AG08395 (cell line): ENCODE measurements at places on chromosomes 7 and 10.

DNA sequence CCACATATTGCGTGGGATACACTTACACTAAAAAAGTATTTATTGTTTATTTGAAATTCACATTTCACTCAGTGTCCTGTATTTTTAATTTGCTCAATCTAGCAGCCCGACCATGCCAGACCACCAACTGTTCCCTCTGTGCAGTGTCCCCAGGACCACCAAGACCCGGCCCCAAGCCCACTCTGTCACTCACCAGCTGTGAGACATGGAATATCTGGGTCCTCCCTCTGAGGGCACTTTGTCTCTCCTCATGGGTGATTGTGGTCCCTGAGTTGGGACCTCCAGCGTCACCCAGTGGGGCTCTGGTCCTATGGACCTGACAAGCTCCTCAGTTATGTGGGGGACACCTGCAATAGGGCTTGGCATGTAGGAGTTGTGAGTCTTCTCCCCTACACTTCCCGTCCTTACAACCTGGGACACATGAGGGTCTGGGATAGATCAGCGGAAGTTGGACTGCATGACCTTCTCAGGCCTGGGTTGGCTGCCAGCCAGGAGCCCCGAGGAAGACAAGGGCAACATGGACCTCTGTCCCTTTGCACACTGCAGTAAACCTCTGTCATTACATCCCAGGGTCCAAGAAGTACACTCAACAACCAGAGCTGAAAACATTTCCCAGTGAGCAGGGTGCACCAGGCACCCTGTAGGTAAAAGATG is 12.1 kb downstream of the C10orf71 start:
- no peak for DNase-seq

GRCh38 chr10:34920578-34920977 is 105.5 kb upstream of the PARD3 start:
- DNase-seq: no peak

- peak; percentile 47 for DNase-seq
These were observed 10.9 kb downstream of the OR9A2 start for GRCh38 chr7:143015926-143016490.

DNA sequence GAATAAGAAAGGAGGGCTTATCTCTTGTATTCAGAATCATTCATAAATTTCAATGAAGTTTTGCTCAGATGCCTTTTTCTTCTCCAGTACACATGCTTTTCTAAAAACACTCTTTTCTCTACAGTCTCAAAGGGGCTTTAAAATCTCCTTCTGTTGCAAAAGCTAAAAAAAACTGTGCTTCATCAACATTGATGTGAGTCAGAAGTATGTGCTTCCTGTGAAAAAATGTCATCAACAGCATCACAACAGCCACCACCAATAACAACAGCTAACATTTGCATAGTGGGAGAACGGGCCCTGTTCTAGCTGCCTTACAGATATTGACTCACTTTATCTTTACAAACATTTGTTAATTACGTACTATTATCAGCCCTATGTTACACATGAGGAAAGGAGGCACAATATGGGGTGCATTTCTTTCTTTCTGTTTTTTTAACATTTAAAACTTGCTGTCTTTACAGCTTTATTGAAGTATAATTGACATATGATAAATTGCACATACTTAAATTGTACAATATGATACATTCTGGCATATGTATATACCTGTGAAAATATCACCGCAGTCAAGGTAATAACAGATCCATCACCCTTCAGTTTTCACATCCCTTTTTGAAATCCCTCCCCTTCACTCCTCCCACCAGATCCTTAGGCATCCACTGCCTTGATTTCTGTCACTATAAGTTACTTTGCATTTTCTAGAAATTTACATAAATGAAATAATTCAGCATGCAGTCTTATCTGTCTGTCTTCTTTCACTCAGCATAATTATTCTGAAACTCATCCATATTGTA is 1605.4 kb upstream of the LRRTM3 start:
- DNase-seq: no peak

GRCh38 chr10:64261092-64261491 is 739.9 kb downstream of the REEP3 start:
- DNase-seq: no peak

- no peak for DNase-seq
These were observed 1.8 kb downstream of the PARP12 start for GRCh38 chr7:140060788-140061606.

DNA sequence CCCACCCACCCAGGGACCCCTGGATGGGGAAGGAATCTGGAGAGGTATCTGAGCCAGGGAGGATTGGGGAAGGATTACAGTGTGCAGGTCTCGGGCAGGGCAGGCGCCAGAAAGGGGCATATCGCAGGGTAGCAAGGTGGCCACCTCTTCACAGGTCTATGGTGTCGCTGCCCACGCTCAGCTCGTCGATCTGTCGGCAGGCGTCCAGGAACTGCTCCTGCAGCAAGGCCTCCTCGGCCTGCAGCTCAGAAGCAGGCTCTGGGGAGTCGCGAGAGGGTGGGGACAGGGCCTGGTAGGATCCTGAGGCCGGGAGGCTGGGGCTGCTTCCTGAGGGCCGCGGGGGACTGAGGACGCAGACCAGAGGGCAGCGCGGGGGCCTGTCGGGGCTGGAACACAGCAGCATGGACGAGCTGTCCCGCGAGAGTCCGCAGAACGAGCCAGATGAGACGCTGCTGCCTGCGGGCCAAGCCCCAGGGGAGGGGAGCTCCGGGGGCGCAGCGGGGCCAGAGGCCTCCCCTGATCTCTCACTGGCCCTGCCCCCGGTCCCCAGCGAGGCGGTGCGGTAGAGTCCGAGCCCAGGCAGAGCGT is 7.1 kb upstream of the RBM28 start:
- DNase-seq: no peak

- no peak for DNase-seq
These were observed 387.8 kb downstream of the BBS9 start for GRCh38 chr7:33517191-33517590.

- no peak for DNase-seq
These were observed 354.2 kb upstream of the DPP6 start for GRCh38 chr7:153698046-153698445.

- DNase-seq: no peak
These were observed 17.6 kb downstream of the SLC35B4 start for GRCh38 chr7:134298902-134299683.

GRCh38 chr7:145729691-145730090 is 386.9 kb upstream of the CNTNAP2 start:
- DNase-seq: no peak

DNA sequence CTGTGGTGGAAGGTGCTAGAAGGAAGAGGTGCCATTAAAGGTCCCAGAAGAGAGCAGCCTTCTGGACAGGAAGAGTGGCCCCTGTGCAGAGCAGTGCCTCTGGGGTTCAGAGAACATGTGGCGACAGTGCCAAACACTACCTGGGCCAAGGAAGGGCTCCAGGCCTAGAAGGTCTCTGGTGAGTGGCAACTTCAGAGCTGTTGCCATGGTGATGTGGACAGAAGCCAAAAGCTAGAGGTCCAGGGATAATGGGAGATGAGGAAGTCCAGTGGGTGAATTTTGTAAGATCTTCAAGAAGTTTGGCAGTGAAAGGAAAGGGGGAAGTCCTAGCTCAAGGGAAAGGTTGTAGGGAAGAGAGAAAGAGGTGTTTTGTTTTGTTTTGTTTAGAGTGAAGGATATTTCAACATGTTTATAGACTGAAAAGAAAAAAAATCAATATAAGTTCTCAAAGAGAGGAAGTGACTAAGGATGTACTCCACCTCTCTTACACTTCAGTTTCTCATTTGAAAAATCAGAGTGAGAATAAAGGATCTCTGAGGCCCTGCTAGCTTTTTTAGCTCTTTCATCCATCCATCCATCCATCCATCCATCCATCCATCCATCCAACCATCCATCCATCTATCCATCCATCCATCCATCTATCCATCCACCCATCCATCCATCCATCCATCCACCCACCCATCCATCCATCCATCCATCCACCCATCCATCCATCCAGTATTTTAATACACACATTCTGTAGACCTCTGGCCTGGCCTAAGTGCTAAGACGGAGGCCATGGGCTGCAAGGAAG is 77.1 kb upstream of the DUSP5 start:
- DNase-seq: peak; percentile 50

DNA sequence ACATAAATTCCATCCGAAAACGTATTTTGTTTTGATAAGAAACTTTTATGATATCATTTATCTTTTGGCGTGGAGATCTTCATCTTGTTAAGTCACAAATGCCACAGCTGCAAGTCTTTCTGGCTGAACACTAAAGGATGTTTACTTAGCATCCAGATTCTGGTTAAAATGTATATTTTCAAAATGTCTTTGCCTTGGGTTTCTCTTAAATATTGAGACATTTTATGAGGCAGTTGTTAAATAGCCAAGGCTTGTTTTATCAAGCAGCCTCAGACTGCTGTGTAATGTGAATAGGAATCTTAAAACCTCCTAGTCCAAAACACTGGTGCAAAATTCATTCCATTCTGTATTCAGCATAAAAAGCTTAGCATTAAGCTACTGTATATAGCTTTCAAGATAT is 136.3 kb upstream of the FZD1 start:
- DNase-seq: no peak

- DNase-seq: peak; percentile 96
These were observed 37.0 kb upstream of the LRRC17 start for GRCh38 chr7:102875700-102876295.

- no peak for DNase-seq
These were observed at the start of gene OPN4 for GRCh38 chr10:86654411-86655172. TSS of gene OPN4 (plus strand) at chr10:86654547. CDS start at chr10:86654784, 237 bp downstream.

GRCh38 chr10:3425716-3426115 is 253.1 kb upstream of the PITRM1 start:
- no peak for DNase-seq

- no peak for DNase-seq
These were observed 41.7 kb downstream of the DENND11 start for GRCh38 chr7:141660259-141660658.

GRCh38 chr10:102421757-102422512 is 1.3 kb downstream of the FBXL15 start:
- no peak for DNase-seq

- DNase-seq: no peak
These were observed 33.7 kb upstream of the TNRC18 start for GRCh38 chr7:5457245-5457735.

DNA sequence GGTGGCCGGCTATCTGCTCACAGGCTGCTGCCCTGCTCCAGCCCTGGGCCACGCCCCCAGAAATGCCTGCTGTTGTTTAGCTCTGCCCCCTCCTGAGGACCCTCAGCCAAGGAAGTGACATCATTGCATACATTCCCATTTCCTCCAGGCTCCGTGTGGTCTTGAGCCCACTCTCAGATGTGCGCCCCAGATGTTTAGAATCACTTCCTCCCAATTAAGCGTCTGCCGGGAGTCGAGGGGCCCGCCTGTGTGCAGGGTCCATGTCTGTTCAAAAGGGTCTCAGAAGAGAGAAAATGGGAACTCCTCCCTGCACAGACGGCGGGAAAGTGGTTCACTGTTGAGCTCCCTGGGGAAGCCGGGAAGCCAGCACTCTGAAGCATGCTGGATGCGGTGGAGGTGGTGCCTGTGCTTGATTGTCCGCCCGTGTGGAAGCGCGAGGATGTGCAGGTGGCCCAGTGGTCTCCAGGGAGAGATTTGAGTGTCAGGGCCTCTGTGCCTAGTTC is 116.9 kb upstream of the PPIF start:
- no peak for DNase-seq

GRCh38 chr10:71638822-71639719 is 80.5 kb downstream of the C10orf105 start:
- DNase-seq: no peak

- DNase-seq: peak; percentile 31
These were observed 11.6 kb upstream of the CAMK1D start for GRCh38 chr10:12337453-12338372.

DNA sequence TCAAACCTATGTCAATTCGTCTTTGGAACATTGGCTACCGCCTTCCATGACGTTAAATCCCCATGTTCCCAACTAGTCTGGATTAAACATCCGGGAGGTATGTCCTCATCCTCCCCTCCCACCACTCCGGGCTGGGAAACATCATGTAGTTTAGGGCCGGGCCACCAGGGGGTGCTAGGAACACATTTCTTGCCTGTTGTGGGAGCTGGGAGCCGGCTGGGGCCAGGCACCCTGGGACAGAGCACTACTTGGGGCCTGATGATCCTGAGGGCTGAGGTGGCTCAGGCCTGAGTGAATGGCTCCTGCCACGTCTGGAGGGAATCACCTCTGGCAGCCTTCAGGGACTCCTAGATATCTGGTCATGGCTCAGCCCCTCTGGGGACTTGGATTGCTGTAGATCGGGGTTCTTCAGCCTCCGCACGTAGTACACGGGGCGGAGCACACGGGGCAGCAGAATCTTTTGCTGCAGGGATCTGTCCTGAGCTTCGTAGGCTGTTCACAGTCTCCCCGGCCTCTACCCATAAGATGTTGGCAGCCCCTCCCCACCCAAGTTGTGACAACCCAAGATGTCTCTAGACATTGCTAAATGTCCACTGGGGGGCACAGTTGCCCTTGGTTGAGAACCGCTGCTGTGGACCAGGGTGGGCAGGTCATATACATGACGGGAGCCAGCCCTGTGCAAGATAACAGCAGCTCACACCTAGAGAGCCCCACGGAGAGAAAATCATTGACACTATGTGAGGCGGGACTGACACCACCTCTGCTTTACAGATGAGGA is 141.2 kb upstream of the ZNF716 start:
- no peak for DNase-seq

DNA sequence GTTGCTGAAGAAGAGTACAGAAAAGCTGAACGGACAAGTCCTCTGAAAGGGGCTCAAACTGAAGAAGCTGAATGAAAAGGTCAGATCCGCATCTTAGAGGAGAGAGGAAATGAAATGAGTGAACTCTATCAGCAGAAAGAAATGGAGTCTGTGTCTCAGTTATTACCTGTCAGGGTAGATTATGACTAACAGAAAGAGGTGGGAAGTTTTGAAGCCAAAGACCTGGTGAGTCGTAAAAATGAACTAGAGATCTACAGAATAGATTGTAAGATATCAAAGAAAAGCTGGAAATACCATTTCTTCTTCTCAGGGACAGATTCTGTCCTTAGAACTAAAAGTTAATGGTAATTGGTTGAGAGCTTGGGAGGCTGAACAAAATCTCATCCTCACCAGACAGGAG is 11.1 kb upstream of the MBL2 start:
- DNase-seq: no peak

- DNase-seq: no peak
These were observed 10.4 kb downstream of the GPRIN2 start for GRCh38 chr10:46545861-46546590.

DNA sequence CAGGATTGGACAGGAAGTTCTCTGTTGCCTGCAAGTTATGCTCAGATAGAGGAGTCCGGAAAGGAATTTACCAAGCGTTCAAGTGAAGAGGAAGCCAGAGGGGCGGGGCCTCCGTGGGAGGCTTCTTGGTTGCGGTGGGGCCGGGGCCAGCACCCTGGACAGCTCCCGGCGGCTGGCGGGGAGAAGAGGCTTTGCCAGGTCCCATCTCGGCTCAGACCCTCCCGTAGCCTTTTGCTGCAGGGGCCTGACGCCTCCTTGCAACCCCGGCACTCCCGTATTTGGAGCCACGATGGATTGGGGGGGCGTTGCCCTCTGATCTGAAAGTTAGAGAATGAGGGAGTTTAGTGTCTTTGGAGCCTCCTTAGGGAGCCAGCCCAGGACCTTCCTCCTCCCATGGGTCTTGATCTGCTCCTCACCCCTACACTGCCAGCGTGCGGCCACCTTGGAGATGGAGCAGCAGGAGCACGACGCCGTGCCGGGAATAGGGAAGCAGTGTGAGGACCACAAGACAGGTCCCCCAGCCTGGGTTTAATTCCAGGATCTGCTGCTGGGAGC is 3.1 kb upstream of the SLC18A3 start:
- peak; percentile 89 for DNase-seq
